ENCODE measurements at places on chromosomes 2 and 18.

DNA sequence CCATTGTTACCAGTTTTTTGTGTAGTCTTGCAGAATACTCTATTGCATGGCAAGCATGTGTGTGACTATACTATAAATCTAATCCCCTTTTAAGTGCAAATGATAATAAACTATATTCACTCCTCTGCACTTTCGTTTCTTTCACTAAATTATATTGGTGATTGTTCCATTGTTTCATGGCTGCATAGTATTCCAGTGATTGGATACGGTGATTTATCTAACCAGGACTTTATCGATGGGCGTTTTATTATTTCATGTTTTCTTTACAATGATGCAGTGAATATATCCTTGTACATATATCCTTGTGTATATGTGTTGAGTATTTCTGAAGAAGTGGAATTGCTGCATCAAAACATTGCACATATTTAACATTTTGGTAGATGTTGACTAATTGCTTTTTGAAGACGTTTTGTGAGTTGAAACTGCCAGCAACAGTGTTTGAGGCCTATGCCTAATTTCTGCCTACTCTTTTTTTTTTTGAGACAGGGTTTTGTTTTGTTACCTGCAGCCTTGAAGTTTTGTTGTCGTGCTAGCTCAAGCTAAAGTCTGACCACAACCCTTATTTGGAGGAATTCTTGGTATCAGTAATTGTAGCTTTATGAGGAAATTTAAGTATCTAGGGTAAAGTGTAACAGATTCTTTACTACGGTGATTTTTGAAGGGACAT lies 2.7 kb downstream of the MIB1 start:
- no peak for DNase-seq

DNA sequence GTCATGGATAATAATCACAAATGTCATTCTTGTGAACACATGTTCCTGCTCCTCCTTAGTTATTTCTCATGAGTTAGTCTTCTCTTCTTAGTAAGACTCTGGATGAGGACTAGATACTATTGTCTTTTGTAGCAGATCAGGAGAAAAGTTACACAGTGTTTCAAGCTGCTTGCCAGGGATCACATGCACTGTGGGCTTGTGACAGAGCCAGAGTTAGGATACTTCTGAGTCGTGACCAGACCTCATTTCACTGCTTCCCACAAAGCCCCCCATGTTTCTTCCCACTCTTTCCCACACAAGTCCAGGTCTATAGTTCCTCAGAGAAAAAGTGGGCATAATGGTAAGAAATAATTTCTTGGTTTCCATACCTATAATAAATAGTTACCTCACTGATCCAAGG lies 80.2 kb upstream of the LRATD1 start:
- DNase-seq = no peak

DNA sequence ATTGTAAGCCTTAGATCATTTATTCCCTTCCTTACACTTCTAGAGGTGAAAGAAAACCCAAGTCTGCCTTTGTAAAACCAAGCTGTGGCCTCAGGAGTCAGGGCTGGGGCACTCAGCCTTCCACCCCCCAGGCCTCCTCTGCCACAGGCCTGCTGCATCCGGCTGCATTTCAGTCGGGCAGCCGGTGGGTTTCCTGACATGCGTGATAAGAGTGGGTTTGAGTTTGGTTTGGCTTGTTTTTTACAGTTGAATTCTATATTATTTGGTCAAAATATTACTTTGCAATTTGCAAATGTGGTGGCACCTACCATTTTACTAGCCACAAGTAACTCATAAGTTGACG lies 42.4 kb downstream of the ADI1 start:
- DNase-seq = no peak

DNA sequence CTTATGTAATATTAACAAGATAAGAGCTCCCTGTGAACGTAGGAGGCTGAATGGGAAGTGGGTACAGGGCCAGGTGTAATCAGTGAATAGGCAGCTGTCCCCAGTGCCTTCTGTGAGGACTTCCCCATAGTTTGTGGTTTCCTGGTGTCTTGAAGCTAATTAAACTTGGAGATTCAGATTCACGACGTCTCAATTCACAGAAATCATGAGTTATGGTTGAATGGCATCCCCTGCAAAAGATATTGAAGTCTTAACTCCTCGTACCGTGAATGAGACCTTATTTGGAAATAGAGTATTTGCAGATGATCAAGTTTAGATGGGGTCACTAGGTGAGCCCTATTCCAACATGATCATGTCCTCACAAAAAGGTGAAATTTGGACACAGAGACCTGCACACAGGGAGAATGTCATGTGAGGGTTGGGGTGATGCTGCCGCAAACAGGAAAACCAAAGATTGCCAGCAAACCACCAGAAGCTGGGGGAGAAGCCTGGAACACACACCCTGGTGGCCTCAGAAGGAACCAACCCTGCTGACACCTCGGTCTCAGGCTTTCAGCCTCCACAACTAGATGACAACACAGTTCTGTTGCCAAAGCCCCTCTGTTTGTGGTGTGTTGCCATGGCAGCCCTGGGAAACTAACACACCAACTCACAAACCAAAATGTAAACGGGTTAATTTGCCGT lies 13.2 kb downstream of the ARL4C start:
- no peak for DNase-seq

GRCh38 chr18:27780061-27780745 lies 396.7 kb downstream of the CDH2 start:
- no peak for DNase-seq

DNA sequence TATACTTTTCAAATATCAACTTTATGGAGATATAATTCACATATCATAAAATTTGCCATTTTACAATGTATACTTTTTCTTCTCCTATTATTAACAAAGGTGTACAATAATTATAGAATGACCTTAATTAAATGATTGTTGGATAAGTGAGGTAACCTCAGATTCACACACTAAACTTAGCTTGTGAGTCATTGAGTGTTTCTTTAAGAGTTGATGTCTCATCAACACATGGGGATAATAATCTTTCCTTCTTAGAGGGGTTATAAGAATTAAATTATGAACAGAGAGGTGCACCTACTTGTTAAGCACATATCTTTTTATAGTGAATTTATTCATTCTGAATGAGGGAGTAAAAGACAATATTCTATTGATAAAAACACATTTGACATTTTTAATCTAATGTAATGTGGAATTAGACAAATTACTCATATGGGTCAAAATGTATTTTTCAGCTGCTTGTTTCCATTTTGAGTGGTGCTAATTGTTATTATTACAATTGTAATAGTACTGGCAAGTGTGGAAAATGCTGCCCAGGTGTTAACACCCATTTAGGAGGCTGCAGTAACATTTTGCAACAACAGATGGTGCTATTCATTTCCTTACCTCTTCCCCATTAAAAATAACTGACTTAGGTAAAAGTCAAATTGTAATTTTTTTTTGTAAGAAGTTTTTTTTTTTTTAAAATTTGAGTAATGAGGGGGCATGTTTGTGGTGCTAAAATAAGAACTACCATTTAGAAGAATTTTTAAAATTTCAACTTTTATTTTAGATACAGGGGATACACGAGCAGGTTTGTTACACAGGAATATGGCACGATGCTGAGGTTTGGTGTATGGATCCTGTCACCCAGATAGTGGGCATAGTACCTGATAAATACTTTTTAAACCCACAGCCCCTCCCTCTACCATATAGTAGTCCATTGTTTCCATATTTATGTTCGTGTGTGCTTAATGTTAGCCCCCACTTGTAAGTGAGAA lies 32.1 kb upstream of the DYNAP start:
- peak; percentile 34 for DNase-seq

DNA sequence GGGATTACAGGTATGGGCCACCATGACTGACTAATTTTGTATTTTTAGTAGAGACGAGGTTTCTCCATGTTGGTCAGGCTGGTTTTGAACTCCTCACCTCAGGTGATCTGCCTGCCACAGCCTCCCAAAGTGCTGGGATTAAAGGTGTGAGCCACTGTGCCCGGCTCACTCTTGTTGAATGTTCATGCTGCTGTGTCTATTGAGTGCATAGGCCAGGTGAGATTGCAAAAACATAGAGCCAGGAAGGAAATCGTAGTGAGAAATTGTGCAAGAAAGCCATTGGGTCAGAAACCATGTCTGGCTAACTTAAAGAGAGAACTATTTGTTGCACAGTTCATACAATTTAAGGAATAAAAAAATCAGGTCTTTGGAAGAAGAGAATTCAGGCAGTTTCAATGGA lies 45.5 kb upstream of the FZD5 start:
- DNase-seq = no peak

- no peak for DNase-seq
Observed at GRCh38 chr18:6881034-6881820, 151.7 kb downstream of the ARHGAP28 start.

GRCh38 chr2:237296756-237297155 lies 117.2 kb downstream of the COL6A3 start:
- no peak for DNase-seq

All from NCI-H1105 treated with DMSO at 0.1 percent for 48 hours (cell line).